ENCODE measurements at places on chromosomes 1 and 21.

GRCh38 chr1:30816211-30817076, 58.9 kb upstream of the LAPTM5 start:
- no peak for DNase-seq

- no peak for DNase-seq
These were observed 14.5 kb downstream of the AXDND1 start for GRCh38 chr1:179380299-179380698.

GRCh38 chr1:94876362-94876761, 50.5 kb downstream of the CNN3 start:
- no peak for DNase-seq

GRCh38 chr1:112464501-112464900, 44.3 kb upstream of the WNT2B start:
- DNase-seq, result no peak

- DNase-seq, result no peak
These were observed 14.3 kb downstream of the CD2 start for GRCh38 chr1:116768416-116769103.

DNA sequence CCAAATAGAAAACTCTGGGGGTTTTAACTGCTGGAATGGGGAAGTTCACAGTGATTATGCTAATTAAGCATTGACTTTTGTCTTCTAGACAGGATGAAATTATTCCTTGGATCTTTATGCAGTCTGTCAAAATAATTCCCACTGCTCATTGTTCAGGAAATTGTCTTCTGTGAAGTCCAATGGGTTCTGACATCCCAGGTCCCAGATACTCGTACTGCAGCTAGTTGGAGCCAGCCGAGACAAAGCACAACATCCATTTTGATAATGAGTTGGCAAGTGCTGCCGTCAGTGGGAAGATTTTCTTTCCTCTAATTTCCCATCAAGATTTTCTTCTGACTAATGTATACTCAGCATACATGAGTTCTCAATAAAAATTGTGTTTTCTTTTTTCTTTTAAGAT, 17.3 kb upstream of the B3GALT5 start:
- no peak for DNase-seq

- no peak for DNase-seq
These were observed 62.1 kb downstream of the PCNT start for GRCh38 chr21:46385846-46386733.

DNA sequence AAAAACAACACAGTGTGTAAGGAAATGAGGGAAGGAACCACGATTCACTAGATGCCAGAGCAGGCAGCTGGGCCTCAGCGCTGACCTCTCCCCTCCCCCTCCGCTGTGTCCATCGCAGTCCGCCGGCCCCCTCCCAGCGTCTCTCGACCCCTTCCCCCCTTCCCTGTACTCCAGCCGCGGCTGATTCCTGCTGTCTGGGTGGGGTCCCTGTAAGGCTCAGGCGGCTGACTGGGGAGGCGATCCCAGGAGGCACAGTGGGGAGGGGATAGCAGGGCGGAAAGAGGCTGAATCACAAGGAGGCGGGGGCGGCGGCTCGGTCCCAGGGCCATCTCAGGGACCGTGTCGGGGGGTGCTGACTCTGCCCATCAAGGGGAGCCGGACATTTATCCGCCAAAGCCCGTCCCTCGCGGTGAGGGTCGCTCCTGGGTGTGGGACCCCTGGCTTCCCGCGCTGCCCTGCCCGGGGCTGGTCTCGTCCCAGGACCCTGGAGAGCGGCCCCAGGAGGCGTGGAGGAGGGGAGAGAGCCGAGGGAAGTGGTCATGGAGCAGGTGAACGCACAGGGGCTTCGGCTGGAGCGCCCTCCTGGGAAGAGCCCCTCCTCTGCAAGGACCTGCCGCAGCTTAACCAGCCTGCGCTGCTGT, 241.9 kb downstream of the PTPRU start:
- no peak for DNase-seq

DNA sequence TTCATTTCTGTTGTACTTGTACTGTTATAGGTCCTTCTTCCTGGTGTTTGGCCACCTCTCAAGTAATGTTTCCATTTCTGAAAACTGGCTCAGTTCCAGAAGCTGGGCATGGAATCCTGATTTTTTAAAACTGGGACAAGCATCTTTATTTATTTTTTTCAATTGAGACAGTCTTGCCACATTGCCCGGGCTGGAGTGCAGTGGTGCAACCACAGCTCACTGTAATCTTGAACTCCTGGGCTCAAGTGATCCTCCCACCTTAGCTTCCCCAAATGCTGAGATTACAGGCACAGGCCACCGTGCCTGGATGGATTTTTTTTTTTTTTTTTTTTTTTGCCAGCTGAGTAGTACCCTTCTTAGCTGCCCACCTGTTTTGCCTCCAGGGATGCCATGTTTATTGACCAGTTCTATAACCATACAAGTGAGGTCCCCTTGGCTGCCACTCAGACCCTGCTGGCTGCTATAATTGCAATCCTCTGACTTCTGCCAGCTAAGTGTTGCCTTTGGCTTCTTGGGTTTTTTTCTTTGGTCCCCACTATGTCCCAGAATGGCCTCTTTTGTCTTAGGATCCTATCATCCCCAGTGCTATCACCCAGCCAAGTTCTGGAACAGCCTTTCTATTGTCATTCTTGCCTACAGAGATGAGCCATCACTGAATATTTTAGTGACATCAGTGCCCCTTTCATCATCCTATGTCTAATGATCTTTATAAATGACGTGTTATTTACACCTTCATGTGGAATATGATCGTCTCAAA, 3.9 kb upstream of the DIP2A start:
- no peak for DNase-seq

GRCh38 chr1:216346526-216346925, 76.7 kb downstream of the USH2A start:
- no peak for DNase-seq

- no peak for DNase-seq
These were observed 33.2 kb downstream of the WNT3A start for GRCh38 chr1:228039986-228040385.

DNA sequence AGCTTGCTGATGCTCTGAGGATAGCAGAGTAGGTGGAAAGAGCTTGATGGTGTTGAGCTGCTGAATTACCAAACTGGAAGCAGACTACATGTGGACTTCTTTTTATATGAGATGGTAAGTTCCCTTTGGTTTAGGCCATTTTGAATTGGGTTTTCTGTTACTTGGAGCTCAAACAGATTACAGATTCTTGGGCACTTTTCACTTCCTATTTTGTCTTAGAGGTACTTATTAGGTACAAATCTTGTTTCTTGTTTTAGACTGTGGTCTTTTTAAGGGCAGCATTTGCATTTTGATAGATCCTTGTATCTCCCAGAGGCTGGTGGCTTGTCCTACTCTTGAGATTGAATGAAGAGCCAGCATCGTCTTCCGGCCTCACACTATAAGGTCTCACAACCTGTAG, 70.2 kb downstream of the GADD45A start:
- no peak for DNase-seq

DNA sequence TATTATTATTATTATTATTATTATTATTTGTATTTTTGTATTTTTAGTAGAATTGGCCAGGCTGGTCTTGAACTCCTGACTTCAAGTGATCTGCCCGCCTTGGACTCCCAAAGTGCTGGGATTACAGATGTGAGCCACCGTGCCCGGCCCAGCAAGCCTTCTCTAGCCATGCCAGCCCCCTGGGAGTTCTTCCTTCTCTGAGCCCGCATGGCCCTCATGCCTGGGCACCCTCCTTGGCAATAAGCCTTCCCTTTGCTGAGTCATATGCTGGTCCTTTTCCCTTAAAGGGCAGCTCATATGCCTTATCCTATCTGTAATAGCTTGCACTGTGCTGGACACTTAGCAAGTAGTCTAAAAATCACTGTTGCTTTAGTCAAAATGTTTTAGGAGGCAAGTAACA, 8.5 kb upstream of the NBL1 start:
- no peak for DNase-seq

DNA sequence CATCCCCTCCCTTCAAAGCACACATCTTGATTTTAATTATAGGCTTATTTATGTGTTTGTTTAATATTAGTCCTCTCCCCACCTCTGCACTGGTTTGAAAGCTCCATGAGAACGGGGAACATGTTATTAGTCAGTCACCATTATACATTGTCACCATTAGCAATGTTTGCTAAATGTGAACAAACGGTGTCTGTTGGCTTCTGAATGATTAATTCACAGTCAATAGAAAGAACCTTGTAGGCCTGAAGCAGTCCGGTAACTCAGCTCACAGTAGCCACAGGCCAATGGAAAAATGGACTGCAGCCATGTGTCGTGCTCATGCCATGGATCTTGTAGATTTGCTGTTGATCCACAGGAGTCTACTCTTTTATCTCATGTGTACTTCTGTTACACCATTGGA, 49.7 kb upstream of the NHLH2 start:
- DNase-seq, result no peak

DNA sequence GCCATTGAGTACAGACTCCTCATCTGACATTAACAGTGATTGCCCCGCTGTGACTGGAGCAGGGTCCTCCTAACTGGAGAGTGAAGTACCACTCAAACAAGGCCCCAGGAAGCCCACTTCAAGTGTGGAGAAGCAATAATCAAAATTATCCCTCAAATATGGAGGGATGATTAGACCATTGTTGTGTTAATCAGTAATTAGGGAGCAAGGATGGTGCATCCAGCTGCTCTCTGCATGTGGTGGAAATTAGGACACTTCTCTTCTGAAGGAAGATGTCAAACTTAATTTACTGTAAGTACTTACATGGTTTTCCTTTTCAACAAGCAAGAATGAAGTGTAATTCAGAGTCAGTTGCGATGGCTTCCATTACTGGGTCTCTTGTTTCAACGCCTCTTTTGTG, 3.4 kb upstream of the ZP4 start:
- no peak for DNase-seq

DNA sequence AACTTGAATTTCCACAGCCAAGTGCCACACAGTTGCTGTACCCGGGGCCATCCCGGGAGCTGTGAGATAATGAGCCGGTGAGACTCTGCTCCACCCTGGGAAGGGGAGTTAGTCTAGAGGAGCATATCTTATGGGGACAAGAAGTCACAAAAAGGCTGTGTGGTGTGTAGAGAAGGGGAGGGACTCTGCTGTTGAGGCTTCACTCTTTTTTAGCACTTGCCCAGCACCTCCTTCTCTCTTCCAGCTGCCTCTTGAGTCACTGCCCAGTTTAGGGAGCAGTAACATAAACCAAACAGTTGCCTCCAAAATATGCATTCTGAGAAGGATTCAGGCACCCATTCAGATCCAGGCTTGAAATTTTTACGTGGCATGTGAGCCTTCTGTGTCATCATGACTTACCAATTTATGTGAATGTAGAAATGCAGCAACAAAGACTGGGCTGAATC, 744 bp upstream of the WDR26 start:
- no peak for DNase-seq

DNA sequence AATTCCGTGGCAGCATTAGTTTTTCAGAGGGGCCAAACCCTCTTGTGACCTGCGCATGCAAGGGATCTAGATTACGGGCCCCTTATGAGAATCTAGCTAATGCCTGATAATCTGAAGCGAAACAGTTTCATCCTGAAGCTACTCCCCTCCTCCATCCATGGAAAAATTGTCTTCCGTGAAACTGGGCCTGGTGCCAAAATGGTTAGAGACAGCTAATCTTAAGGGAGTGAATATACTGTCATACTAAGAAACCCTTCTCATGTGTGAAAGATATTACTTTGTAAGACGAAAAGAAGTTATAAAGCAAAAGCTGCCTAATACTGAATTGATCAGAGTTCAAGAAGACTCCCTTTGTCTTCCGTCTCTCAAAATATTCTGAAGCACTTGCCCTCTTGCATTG, 166.3 kb downstream of the DUSP10 start:
- DNase-seq, result no peak

DNA sequence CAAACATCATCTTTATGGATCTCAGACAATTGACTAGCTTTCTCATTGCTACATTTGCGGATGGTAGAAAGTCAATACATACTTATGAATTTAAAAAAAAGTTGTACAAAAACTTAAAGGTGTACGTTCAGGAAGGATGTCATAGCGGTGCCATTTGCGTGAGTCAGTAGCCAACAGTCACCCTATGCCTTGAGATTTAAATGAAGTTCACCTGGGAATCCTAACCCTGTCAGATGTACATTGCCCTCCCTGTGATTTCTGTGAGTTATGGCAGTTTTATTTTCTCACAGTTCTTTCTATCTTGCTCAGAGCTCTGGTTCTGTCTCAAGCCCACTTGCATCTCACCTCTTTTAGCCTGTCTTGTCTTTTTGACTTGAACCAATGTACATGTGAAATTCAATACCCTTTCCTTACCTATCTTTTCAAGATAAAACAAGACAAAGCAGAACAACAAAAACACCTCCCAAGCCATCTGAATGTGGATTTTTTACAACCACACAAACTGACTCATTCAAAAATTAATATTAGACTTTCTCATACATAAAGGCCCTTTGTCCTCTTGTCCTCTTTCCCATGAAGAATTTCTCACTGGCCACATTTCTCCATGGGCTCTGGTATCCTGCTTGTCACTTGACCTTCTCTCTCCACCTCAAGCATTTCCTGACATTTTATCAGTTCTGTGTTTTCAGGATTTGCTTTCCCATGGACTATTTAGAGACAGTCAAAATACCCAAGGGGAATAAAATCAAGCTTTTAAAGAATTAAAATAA, 25.3 kb upstream of the ZNF697 start:
- DNase-seq, result no peak

GRCh38 chr1:185479796-185480195, 162.8 kb upstream of the IVNS1ABP start:
- DNase-seq, result no peak

GRCh38 chr1:94095744-94096469, 25.0 kb downstream of the ABCA4 start:
- DNase-seq, result no peak

GRCh38 chr1:60694980-60695379, 387.4 kb upstream of the NFIA start:
- DNase-seq, result no peak

GRCh38 chr1:84598418-84598817, 24.2 kb upstream of the CTBS start:
- DNase-seq, result no peak

DNA sequence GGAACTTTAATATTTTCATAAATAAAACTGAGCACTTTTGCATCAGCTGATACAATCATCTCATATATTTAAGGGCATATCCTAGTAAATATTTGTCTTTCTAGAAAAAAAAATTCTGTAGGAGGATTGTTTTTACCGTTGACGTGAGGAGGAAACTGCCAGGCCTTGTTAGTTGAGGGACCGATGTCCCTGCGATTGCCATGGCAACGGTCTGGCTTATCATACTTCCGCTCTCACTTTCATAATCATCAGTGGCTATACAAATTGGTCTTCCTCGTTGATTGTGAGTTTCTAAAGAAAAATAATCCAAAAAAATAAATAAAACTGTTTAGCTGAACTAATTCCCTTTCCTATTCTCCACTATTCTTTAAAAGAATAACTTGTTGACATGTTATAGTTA, 69.3 kb upstream of the ANGPTL3 start:
- no peak for DNase-seq

GRCh38 chr21:15772654-15773053, 42.9 kb downstream of the USP25 start:
- DNase-seq, result no peak

- no peak for DNase-seq
These were observed 18.3 kb upstream of the KCNE1 start for GRCh38 chr21:34530261-34530660.
